Activated effector memory CD4-positive, alpha-beta T cell treated with Interleukin-2 at 50 U/mL for 16 hours (primary cell): ENCODE measurements at places on chromosomes 1 and 21.

- no peak for DNase-seq
These were observed 56.0 kb upstream of the LAMC2 start for GRCh38 chr1:183129921-183130690.

DNA sequence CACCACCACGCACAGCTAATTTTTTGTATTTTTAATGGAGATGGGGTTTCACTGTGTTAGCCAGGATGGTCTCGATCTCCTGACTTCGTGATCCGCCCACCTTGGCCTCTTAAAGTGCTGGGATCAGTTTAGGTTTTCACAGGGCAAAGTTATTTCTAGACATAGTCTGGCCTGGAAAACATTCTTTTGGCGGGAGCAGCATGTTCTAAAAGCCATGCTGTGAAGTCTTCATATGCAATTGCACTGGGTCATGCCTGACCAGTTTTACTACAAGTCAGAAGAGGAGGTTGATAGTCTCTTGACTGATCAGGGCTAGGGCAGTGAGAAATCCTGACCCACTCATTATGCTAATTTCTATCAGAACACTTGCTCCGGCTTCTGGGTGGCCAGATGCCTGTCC, 131.6 kb upstream of the POU3F1 start:
- no peak for DNase-seq

GRCh38 chr1:46134660-46135331, 2.4 kb upstream of the PIK3R3 start:
- DNase-seq, result no peak

DNA sequence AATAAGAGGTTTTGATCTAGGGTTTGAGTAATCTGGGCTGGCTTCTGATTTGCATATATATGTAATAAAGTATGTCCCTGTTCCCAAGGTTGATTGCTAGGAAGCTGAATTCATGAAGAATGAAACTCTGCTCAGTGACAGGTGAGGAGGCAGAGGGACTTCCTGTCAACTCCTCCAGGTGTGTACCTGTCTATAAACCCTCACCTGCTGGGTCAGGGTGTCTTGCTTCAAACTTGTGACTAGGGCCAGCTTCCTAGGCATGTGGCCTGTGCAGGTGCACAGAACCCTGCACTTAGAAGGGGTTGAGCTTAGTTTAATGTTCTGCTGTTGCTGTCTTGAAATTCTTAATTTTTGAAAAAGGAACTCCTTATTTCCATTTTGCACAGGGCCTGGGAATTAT, 21.1 kb downstream of the OLFML3 start:
- no peak for DNase-seq

DNA sequence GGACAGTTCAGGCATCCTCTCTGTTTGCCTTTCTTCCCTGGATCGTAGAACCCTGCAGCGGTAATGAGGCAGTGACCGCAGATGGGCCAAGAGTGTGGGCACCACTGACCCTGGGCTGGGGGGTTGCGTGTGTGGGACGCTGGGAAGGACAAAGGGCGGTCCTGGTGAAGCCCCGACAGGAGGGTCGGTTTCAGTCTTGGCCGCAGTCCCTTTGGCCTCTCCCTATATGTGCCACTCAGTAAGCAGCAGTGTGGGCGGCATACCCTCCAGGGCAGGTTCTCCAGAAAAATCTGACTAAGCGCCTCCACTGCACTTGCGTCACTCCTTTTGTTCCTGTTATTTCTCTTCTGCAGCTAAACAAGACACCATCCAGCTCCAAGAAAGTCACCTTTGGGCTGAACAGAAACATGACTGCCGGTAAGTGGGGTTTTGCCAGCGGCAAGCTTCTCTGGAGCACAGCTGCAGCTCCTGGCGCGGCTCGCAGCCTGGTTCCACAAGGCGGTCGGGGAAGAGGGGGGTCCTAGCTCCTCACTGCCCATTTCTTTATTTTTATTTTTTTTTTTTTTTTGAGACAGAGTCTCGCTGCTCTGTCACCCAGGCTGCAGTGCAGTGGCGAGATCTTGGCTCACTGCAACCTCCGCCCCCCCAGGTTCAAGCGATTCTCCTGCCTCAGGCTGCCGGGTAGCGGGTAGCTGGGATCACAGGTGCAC, 27.7 kb upstream of the PDXK start:
- no peak for DNase-seq

- no peak for DNase-seq
These were observed 6.2 kb downstream of the ZNF326 start for GRCh38 chr1:90000934-90001676.

DNA sequence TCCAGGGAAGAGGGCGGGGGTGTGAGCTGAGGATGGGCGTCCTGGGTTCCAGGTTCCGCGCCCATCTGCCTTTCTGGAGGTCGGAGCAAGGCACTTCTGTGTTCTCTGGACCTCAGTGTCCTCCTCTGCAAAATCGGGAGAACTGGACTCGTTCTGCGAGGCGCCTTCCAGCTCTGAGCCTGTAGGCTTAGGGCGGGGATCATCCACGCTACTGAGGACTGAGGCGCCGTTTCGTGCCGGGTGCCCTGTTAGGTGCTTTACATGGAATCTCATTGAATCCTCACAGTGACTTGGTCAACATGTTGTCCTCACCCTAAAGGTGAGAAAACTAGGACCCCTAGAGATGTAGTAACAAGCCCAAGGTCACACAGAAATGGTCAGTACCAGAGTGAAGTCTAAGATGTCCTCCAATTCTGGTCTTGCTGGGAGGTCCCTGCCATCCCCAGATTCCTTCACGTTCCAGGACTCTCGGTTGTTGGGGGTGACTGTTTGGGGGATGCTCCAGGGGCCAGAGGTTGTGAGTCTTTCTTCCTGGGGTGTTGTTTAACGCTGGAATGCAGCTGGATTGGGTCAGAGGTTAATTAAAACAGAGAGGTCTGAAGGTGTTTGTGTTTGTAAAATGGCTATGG, 677 bp downstream of the PRKAA2 start:
- DNase-seq, result no peak

GRCh38 chr1:224700918-224701531, 84.9 kb downstream of the CNIH3 start:
- DNase-seq, result no peak

DNA sequence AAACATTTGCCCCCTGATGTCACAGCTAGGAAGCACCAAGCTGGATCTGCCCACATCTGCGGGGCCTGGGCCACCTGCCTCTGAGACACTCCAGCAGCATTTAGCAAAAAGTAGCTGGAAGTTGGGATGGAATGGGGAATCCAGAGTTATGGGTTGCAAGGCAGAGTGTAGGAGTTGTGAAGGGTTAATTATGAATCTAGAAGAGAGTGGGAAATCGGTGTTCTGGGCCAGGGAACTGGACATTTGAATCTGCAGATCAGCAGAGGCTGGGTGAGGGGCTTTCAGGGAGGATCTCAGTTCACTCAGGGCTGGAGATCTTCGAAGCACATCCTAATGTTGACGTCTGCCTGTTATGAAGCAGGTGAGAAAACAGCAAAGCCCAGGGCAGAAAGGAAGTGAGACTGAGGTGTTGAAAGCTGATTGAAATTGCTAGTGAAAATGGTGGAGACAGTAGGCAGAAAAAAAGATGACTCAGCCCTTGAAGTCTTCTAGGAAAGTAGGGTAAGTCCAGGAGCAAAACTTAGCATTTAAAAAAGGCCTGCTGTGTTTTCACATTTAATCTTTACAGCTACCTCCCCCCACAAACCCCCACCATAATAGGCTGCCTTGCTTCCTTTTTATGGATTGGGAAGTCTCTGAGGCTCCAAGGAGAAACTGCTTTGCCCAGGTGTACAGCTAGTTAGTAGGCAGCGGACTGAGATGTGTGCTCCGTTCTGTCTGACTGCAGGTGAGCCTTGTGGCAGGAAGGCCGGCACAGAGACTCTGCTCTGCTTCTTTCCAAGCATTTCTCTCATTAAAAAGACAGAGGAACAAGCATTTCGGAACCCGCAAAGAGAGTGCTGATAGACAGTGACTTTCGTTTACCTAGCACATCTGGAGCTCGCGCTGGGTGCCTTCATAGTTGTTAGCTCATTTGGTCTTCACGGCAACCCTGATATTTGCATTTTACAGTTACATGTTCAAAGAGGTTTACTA, 7.2 kb downstream of the VANGL1 start:
- no peak for DNase-seq

DNA sequence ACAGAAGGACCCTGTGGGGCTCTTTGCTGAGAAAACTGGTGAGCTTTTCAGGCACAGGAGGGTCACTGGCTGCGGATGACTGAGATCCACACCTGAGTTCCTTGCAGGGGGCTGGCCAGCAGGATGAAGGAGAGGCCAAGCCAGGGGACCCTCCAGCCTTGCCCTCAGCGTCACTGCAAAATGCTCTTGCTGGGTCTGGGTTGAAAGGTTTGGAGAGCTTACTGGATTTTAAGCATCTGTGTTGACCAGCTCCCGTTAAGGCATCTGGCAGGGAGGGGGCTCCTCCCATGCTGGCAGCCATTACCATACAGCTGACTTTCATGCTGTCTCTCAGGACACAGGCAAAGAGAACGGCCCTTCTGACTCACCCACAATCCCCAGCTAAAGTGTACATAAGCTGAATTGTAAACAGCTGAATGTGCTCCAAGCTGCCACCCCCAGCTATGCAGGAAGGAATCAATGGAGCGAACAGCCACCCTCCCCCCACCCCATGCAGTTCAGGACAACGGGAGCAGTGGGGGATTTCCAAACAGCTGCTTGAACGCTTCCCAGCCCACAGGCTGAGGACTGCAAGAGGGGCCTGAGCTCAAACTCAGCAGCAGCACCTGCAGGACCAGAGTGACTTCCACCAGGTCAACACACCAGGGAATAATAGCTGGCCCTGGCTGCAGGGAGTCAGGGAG, 21.3 kb upstream of the A3GALT2 start:
- no peak for DNase-seq

DNA sequence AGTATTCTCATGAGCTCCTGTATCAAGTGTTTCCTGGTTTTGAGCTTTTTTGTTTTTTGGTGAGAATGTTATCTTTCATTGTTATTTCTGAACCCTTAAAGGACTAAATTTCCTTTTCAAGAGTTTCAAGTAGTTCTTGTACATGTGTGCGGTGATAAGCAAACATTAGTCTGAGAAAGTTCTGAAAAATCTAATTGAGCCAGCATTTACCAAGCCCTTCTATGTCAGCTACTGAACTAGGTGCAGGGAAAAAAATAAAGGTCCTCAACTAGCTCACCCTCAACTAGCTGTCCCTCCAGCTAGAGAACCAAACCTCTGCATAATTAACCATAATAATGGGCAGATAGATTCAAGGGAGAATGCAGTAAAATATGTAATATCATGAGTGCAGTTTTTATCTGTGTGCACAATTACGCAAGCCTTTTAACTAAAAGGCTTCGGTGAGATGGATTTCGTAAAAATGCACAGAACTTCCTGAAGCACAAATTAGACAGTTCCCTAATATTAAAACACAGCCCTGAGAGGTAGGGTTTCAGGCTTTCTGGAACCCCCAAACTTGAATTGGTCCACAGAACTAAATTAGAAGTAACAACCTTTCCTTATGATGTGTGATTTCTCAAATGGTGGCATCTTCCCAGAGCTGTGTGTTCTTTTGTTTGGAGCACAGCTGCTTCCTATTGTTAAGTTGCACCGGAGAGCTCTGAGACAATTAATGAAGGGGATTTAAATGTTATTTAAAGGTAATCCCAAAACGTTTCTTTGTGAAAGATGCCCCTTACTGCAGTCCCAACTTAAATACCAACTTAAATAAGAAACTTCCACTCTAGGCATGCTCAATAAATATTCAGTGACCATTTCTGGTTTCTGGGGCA, 165.8 kb downstream of the NFIA start:
- no peak for DNase-seq

DNA sequence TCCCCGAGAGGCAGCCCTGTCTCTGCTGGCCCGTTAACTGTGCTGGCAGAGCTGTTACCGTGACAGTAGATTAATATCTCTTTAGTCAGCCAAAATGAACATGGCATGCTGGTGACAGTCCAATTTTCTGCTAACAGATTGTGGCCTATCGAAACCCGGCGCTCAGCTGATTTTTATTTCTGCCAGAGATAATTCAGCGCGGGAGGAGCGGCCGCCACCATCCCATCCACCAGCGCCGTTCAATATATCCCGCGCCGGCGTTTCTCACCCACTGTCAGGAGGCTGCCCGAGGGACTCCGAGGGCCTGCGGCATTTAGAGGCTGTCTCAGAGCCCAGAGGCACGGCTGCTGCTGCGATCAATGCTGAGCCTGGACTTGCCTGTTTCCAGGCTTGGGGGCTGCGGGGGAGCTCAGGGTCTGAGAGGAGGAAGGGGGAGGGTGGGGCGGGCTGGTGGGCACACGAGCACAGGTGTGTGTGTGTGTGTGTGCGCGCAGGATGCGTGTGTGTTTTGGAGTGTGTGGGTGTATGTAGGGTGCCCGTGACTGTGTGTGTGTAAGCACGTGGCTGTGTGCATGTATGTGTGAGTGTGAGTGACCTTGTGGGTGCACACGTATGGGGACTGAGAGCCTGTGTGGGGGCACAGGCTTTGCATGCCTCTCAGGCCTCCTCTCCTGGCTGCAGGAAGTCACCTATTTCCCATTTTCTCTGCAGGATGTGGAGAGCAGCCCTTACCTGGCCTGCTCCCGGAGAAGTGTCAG, 109.7 kb upstream of the ACTRT2 start:
- DNase-seq, result no peak

DNA sequence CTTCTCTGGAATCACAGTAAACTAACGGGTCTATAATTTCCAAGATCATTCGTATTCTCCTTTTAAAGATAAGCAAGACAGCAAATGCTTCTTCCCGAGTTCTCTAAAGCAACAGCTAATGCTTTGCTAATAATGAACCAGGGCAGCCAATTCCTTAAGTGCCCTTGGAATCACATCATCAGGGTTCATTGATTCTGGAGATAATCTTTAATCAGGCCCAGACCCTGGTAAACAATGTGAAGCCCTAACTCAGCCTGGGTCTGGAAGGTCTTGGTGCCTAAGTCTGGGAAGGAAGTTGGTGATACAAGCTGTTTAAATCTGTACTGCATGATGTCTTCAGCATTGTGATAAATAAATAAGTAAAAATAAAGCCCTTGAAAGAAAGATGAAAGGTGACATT, 18.4 kb downstream of the ERI3 start:
- DNase-seq, result no peak

DNA sequence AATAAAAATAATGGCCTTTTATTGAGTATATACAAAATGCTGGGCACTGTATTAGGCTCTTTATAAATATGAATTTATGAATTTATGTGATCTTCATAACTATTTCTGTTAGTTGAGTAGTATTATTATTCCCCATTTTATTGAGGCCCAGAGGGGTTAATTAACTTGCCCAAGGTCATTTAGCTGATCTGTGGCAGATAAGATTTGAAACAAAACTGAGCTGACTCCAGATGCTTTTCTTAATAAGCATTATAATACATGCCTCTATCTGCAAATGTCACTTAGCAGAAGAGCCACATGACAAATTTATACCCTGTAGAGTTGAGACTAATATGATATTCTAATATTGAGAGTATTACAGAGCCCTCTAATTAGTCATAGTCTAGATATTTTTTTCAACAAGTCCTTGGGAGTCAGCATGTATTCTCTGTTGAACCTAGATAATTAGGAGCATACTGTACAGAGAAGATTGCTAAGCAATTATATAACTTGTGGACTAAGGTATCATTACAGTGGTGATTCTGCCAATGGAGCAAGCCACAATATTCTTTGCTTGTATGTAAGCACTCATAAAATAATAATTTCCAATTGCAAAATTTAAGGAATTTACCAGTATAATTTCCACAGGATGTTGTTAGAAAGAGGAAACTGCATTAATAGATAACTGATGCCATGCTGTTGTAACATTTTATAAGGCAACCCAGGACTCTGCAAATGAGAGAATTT, 112.0 kb downstream of the LRRC40 start:
- DNase-seq, result no peak

- DNase-seq, result no peak
These were observed 83.8 kb downstream of the PLXNA2 start for GRCh38 chr1:208160259-208160819.

GRCh38 chr21:33312121-33312520, 12.6 kb upstream of the IFNAR1 start:
- no peak for DNase-seq
